Keratinocyte (primary cell): ENCODE measurements at places on chromosomes 12 and 14.

- DNase-seq = no peak
Observed at GRCh38 chr12:71682466-71682865, 3.4 kb upstream of the TMEM19 start.

DNA sequence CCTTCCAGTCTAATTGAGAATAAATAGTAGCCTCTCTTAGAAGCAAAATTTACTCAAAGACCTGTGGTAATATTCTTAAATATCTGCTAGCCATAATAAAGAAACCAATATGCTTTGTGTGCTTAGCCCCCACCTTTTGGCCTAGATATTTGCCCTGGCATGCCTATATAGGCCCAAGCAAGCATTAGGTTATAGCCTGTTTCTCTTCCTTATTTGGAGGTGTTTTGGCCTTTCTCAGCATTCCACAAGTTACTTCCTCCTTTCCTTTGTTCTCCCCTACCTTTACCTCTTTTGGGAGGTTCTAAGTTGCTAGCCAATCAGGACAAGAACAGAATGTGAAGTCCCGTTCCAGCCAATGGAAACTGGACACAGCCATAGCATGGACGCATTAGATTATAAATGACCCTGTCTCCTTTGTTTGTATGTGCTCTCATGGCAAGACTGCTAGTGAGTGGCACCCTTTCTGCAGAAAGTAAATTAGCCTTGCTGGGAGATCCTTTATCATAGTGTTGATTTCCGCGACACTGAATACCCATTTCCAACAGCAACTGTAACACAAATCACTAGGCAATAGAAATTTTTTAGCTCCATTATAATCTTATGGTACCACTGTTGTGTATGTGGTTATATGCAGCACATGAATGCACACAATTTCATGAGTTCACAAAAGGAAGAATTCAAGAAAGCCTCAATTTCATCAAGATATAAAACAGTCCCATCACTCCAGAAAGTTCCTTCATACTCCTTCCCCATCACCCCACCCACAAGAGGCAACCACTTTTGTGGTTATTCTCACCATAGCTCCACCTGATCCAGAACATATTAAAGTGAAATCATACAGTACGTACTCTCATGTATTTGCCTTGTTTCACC is 37.6 kb downstream of the CEP83 start:
- no peak for DNase-seq

GRCh38 chr12:101619026-101619786 is 24.4 kb downstream of the MYBPC1 start:
- no peak for DNase-seq

DNA sequence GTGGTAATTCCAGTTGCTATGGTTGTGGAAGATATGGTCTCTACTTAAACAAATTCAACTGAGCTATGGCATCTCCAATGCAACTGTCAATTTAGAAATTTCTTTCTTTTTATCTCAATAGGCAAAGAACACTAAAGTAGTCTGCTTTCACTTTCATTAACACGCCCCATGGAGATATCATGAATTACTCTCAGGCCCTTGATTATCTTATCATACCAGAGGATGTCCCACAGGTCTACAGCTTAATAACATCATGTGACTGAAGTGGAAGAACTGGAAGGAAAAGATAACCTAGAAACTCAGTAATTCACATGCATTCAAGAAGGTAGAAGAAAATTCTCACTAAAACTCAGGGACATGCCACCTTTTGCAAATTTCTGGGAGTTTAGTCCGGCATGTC is 114.3 kb downstream of the FLRT2 start:
- DNase-seq = no peak

DNA sequence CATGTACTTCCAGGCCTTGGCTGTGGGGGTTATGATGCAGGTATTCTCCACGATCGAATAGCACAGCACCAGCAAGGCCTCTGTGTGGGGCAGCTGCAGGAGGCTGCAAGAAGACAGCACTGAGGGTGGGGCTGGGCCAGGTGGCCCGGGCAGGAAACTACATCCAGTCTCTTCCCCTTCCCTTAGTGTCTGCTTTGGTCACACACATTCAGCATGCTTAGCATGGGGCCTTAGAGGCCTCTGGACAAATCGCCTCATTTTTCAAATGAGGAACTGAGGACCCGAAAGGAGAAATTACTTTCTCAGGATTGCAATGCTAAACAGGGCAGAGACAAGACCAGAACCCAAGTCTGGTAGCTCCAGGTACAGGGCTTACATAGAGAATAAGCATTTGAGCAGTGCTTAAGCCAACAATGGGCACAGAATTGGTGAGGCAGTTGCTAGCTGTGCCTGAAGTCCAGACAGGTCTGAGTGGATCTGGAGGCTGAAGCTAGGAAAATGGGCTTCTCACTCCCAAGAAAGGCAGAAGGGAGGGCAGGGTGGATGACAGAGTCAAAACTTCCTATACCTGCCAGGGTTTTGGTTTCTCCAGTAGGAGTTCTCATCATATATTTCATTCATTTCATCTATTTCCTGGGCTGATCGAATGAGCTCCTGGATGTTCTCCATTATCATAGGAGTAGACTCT is 3.5 kb downstream of the ACRBP start:
- no peak for DNase-seq

DNA sequence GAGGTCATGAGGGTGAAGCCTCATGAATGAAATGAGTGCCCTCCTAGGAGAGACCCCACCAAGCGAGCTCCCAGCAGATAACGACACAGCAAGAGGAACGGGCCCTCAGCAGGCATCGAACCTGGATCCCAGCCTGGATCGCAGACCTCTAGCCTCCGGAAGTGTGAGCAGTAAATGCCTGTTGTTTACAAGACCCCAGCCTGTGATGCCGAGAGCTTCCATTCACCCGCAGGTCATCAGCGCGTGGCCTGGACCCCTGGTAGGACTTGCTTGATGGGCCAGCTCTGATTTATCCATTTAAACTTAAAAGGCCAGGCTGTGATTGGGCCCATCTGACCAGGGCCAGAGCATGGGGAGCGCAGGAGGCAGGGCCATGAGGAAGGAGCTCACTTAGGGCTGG is 7.0 kb downstream of the TMEM179 start:
- DNase-seq = no peak

DNA sequence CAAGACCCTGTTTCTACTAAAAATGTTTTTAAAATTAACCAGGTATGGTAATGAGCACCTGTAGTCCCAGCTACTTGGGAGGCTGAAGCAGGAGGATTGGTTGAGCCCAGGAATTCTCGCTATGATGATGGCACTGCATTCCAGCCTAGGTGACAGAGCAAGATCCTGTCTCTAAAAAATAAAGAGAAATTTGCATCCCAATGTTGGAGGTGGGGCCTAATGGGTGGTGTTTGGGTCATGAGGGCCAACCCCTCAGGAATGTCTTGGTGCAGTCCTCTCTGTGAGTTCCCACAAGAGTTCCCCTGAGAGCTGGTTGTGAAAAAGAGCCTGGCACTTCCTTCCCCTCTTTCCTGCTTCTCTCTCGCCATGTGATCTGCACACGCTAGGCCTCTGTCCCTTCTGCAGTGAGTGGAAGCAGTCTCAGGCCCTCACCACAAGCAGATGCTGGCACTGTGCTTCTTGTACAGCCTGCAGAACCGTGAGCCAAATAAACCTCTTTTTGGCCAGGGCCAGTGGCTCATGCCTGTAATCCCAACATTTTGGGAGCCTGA is 11.3 kb downstream of the ACOT6 start:
- DNase-seq = no peak

DNA sequence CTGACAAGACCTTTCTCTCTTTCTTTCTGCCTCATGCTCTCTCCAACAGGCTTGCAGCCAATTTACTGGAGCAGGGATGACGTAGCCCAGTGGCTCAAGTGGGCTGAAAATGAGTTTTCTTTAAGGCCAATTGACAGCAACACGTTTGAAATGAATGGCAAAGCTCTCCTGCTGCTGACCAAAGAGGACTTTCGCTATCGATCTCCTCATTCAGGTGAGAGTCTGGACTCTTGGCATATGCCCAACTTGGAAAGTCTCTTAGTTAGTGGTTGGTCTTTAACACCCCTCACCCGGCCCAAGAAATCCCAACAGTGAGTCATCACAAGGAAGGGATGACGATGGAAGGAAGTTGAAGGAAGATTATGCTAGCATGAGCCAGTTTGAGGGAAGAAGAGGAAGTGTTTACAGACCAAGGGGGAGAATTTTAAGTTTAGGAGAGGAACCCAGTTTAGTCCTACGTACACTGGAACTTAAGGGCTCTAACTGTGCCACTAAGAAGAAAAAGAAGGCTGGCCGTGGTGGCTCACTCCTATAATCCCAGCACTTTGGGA is 189.7 kb downstream of the ETV6 start:
- no peak for DNase-seq

DNA sequence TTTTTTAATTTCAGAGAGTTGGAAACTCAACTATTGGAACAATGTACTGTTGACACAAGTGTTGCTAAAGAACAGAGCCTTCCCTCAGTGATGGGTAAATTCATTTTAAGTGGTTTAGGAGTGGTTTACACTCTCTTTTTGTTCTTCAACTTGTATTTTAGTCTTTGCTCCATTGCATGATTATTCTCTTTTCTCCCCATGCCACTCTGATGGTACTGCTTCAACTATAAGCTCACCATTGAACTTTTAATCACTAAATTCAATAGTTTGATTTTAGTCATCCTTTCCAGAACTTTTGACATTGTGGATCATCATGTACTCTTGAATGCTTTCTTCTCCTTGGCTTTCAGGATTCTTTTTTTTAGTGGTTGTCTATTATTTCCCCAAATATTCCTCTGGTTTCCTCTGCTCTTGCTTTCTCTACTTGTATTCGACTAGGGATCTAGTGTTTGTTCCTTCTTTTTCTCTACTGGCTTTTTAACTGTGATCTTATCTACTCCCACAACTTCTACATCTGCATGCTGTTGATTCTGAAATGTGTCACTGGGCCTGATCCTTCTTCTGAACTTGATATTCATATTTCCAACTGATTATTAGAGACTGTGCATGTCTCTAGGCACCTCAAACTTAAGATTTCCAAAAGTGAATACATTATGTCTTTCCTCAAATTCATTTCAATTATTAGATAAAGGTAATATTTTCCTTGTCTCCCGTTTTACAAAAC is 15.4 kb downstream of the ACTR10 start:
- DNase-seq = no peak

- DNase-seq = peak; percentile 40
Observed at GRCh38 chr12:28872654-28873268, 276.3 kb upstream of the FAR2 start.

- no peak for DNase-seq
Observed at GRCh38 chr12:116556964-116557698, 2.0 kb upstream of the MAP1LC3B2 start.

DNA sequence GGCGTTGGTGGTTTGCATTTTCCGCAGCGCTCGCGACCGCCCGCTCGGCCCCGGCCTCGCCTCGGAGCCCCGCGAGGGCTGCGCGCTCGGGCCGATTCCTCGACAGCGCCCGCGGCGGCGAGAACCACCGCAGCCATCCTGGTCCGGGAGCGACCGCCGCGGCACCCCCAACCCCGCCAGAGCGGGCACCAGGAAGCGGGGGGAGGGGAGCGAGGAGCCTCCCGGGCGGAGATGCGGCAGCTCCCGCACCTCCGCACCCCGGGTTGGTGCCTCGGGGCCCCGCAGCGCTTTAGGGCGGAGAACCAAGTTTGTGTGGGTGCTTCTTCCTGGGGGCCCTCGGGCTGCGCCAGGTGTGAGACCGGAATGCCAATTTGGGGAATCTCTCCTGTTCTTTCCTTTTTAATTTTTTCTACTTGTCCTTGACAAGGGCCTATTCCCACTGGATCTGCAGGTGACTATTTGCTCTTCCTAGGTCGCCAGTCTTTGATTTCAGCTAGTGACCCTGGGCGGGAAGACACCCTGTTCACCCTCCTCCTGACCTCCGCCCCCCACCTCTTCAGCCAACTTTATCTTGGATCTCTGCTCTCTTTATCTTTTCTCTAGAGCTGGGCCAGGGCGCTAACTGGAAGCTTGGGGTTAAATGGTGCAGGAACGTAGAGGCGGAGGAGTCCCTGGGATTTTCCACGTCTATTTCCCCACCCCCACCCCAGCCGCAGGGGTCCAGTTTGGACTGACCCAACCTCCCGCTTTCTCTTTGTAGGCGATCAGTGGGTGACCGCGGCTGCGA is at the start of gene SOCS2:
Gene SOCS2 (plus strand): TSS at position 751 of the 787 bp plus-strand sequence. CDS start 223 bp downstream, outside the sequence.
- no peak for DNase-seq

DNA sequence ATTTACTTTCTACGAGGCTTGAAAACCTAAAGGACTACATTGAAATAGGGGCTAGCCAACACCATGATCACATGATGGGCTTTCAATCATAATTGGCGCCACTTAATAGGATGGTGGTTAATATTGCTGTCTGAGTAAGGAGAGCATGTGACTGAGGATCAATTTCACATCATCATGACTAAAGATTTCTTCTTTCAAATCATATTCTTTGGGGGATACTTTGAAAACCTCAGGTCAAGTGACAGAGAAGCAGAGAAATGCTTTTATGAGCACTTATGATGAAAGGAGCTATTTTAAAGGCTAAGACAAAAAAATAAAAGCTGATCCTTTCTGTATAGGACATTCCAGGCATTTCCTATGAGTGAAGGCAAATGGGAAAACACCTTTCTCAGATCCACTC is 42.9 kb upstream of the KRAS start:
- no peak for DNase-seq

DNA sequence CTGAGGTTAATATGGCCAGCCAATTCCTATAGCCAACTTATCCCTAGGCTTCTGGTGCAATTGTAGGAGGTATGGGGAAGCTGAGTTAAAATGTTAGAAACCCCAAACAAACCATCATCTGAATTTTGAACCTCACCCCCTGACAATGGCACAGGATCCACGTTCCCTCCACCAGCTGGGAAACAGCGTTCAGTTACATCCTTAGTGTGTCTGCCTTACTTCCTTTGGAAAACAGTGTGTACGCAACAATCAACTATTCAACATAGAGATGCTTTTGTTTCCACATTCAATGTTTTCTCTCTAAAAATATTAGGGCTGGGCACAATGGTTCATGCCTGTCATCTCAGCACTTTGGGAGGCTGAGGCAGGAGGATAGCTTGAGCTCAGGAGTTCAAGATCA is 203.4 kb downstream of the TTC7B start:
- no peak for DNase-seq

DNA sequence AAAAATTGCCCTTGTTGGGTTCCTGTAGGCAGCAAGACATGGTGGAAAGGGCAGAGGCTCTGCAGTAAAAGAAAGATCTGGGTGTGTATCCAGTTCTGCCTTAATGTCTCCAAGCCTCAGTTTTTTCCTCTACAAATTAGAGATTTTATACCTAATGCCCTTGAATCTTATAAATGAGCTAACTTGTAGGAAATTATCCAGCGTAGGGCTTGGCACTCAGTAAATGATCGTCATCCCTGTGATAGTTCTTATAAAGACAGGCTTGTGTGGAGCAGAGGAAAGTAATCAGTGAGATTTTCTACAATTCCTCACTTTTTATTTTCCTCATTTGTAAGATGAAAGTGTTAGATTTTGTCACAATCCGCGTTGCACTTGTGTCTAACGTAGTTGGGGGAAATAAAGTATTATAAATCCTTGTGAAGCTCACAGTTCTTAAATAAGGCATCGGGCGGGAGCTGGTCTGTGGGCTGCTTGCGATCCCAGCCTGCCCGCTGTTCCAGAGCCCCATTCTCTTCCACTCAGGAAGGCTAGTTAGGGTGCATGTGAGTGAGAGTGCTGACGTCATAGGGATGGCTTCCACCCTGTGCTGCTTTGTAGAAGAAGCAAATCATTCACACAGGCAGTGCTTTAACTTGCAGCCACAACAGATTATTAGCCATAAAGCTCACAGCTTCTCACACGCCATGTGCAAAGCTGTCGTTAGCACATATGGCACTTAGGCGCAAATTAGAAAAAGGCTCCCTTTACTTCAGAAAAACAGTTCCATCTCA is 87.6 kb downstream of the EML1 start:
- no peak for DNase-seq

GRCh38 chr14:59511916-59512575 is 27.7 kb downstream of the JKAMP start:
- no peak for DNase-seq

- DNase-seq = no peak
Observed at GRCh38 chr12:108266131-108266530, 73.0 kb downstream of the CMKLR1 start.
